ENCODE measurements at places on chromosomes 11 and 22. TPM values are rescaled to one million over a fixed set of nuclear protein-coding genes. Genes with fewer than 3 reads are reported as not detected.

DNA sequence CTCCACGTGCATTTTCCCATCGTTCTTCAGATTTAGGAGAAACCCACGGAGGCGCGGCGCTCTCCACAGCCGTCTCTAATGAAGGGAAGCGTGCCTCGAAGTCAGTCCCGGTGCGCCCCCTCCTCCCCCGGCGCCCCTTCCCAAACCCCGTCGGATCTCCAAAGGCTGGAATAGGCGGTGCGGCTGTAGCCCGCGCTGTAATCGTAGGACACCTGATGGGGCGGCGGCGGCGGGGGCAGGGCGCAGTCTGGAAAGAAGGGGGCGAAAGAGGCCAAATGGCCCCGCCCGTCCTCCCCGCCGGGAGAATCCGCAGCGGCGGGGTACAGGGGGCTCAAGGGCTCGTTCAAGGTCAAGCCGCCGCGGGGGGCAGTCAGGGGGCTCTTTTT, 1.3 kb downstream of the FAM181B start:
- DNase-seq = no peak
- H3K27ac ChIP-seq = no peak overlapping the region
- no peaks in the 10 kb centered on the region for H3K36me3 ChIP-seq
- no peak overlapping the region for H3K4me3 ChIP-seq
- H3K27me3 ChIP-seq = peaks cover 54% of the 10 kb centered on the region

DNA sequence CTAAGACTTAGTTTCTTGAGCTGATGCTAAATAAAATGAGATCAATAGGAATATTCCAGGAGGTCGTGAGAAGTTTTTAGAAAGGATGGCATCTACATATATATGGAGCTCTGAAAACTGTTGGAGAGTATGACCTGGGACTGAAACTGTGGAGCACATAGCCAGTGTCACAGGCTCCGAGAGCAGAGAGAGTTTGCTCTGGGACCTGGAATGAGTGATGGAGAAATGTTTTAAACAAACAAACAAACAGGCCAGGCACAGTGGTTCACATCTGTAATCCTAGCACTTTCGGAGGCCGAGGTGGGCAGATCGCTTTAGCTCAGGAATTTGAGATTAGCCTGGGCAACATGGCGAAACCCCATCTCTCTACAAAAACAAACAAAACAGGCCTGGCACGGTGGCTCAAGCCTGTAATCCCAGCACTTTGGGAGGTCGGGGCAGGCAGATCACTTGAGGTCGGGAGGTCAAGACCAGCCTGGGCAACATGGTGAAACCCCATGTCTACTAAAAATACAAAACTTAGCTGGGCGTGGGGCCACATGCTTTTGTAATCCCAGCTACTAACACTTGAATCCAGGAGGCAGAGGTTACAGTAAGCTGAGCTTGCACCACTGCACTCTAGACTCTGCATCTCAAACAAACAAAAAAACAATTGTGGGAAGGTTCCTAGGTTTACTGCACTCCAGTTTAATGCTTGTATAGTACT, 67.1 kb downstream of the SLC35F2 start:
- no peaks in the 10 kb centered on the region for H3K36me3 ChIP-seq
- H3K27me3 ChIP-seq = no peaks in the 10 kb centered on the region
- no peak for DNase-seq
- H3K27ac ChIP-seq = no peak overlapping the region
- no peaks in the 10 kb centered on the region for H3K4me1 ChIP-seq

DNA sequence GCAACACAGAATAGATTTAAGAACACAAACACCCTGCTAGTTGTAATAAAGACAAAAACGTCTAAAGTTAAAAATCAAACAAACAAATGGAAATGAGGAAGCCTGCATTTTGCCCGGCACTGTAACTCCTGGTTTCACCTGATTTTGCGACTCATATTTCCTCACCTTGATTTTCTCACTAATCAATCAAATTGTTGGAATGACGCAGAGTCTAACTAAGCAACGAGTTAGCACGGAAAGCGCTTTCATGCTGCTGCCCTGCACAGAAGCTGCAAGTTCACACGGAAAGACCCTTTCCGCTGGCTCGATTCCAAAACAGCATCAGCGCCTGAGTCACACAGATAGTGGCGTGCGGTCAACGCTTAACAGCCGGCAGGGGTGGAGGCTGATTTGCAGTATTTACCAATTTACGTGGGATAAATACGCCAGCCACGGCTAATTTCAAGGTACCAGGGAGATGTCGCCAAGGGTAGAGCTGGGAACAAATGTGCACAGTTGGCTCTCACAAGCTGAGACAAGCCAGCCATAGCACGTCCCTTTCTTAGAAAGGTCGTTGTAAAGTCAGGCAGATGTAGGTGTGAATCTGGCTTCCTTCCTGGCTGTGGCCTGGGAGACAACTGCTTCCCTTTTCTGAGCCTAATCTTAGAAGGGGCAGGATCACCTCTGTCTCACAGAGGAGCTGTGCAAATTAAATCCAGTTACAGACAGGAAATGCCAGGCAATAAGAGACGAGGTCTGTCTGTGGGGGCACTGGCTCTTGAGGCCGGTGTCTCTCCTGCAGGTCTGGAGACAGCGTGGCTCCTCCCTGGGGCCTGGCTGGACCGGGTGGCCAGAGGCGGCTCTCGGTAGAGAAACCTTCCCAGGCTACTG, 76.9 kb upstream of the TTLL12 start:
- H3K4me3 ChIP-seq = no peak overlapping the region
- no peaks in the 10 kb centered on the region for H3K36me3 ChIP-seq
- DNase-seq = no peak
- H3K27ac ChIP-seq = no peak overlapping the region

GRCh38 chr22:47878460-47878859, 1116.0 kb downstream of the TBC1D22A start:
- H3K27me3 ChIP-seq = no peaks in the 10 kb centered on the region
- H3K4me1 ChIP-seq = no peaks in the 10 kb centered on the region

DNA sequence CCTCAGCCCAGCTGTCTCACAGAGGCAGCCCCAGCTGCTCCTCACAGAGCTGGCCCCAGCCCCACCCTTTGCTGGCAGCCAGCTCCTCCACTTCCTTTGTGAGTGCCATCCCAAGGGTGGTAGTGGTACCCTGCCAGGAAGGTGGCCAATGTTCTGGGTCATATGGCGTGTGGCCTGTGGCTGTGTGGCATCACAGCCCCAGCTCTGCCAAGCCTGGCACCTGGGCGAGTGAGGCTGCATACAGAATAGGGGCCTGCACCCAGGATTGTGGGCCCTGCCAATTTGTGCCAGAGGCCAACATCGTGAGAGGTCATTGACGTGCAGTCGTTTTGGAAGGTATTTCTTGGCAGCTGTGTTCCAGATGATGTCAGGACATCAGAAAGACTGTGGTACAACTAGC, 10.7 kb downstream of the TUB start:
- H3K27ac ChIP-seq = no peak overlapping the region
- no peaks in the 10 kb centered on the region for H3K27me3 ChIP-seq
- DNase-seq = no peak

NUP98 gene
- total RNA-seq = 114 TPM

APOBEC3C gene
- total RNA-seq = 16.6 TPM

GRCh38 chr22:19287889-19288288, 3.6 kb downstream of the CLTCL1 start:
- no peak overlapping the region for H3K4me3 ChIP-seq
- H3K4me1 ChIP-seq = peaks cover 72% of the 10 kb centered on the region
- peak overlapping the region; percentile 57 for H3K27ac ChIP-seq
- H3K27me3 ChIP-seq = no peaks in the 10 kb centered on the region
- DNase-seq = peak; percentile 85

MUC15 gene
- total RNA-seq = not detected

DEFB131B gene
- total RNA-seq = not detected

DNA sequence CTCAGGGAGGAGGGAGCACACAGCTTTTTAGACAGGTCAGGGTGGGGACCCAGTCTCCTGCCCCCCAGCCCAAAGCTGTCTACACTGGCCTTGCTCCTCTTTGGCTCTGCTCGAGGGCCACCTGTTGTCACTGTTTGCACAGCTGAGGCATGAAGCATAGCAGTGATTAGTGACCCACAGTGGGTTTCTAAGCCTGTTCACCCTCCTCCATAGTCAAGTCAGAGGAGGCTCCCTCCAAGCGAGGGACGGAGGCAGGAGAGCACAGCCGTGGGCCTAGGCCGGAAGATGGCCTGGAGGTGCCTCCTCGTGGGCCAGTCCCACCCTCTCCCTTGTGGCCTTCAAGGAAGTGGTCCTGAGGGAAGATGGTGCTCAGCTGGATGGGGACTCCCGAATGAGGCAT, 241.1 kb downstream of the GRIK4 start:
- H3K4me1 ChIP-seq = no peaks in the 10 kb centered on the region
- H3K27me3 ChIP-seq = no peaks in the 10 kb centered on the region
- no peak overlapping the region for H3K4me3 ChIP-seq
- H3K36me3 ChIP-seq = no peaks in the 10 kb centered on the region
- DNase-seq = no peak
- no peak overlapping the region for H3K27ac ChIP-seq

DNA sequence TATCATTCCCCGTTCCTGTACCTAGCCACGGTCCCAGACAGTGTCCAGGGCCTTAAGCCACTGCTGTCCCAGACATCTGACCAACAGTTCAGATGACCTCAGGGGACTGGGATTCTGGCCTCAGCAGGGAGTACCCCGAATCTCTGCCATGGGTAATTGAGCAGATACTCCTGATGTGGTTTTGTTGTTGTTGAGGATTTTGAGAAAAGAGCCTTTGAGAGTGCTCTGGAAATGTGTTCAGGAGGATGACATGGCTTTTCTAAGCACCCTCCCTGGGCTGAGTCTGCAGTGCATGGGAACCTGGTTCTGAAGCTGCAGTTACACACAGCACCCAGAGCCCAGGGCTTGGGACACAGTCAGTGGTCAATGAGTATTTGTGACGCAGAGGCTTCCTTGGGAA, 30.4 kb downstream of the ADAMTS15 start:
- H3K27me3 ChIP-seq = no peaks in the 10 kb centered on the region
- H3K36me3 ChIP-seq = no peaks in the 10 kb centered on the region
- peak; percentile 76 for DNase-seq
- H3K27ac ChIP-seq = peak overlapping the region; percentile 83
- no peak overlapping the region for H3K4me3 ChIP-seq

DNA sequence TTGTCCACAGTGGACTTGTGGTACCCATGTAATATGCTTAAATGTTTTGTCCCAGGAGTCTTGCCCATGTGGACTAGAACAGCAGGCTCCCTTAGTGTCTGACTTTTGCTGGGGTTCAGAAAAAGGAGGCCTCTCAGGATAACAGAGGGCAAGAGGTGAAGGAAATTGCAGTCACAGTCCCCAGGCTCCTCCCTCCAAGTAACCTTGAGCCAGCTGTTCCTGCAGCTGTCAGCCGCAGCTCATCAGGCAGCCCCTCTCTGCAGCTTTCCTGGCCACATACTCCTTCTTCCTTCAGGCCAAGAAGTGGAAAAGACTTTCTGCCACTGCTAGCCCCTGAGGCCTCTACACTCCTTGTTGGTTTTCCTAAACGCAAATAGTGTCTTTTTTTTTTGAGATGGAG, 6.3 kb upstream of the MYO18B start:
- no peaks in the 10 kb centered on the region for H3K36me3 ChIP-seq
- H3K27ac ChIP-seq = no peak overlapping the region
- no peaks in the 10 kb centered on the region for H3K4me1 ChIP-seq
- H3K4me3 ChIP-seq = no peak overlapping the region

DNA sequence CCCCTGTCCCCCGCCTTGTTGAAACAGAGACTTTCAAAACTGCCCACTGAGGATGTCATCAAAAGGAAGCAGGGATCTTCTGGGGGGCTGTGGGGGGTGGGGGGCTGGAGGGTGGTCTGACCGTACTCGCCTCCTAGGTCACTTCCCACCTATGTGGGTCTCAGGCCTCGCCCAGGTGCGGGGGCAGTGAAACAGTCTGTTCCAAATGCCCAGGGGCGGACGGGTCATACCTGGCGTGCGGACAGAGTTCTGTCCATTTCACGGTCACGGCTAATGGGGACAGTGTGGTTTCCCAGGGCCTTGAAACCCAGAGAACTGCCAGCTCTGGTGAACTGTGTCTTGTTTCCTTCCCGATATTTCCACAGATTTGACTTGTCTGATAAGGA, 27.2 kb downstream of the ANO1 start:
- no peak overlapping the region for H3K27ac ChIP-seq
- no peak overlapping the region for H3K4me3 ChIP-seq
- no peaks in the 10 kb centered on the region for H3K27me3 ChIP-seq
- DNase-seq = no peak
- peaks cover 10% of the 10 kb centered on the region for H3K4me1 ChIP-seq

DNA sequence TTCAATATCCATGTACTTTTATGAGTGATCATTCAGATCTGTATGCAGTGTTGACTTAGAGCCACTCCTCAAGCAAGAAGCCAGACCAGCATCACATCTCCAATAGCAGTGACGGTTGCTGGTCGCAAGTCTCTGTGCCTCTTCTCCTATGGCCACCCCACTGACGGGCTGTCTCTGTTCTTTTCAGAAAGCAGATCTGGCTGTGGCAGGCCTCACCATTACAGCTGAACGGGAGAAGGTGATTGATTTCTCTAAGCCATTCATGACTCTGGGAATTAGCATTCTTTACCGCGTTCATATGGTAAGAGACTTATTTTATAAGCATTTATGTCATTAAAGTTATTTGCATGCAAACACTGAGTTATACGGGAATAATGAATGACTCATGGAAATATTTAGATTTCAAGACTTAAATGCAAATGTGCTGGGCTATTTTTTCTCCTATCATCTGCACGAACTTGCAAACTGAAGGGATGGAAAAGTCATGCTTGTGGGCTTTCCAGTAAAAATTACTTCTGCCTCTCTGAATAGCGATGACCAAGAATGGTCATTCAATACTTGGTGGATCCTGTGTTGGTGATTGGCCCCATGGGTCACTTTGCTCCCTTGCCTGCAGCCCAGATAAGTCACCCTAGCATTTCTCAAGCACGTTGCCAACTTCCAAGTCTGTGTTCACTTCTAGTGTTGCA, 83.6 kb upstream of the TBCEL start:
- no peak overlapping the region for H3K4me3 ChIP-seq
- peaks cover 9% of the 10 kb centered on the region for H3K27me3 ChIP-seq
- H3K4me1 ChIP-seq = no peaks in the 10 kb centered on the region
- no peaks in the 10 kb centered on the region for H3K36me3 ChIP-seq

DNA sequence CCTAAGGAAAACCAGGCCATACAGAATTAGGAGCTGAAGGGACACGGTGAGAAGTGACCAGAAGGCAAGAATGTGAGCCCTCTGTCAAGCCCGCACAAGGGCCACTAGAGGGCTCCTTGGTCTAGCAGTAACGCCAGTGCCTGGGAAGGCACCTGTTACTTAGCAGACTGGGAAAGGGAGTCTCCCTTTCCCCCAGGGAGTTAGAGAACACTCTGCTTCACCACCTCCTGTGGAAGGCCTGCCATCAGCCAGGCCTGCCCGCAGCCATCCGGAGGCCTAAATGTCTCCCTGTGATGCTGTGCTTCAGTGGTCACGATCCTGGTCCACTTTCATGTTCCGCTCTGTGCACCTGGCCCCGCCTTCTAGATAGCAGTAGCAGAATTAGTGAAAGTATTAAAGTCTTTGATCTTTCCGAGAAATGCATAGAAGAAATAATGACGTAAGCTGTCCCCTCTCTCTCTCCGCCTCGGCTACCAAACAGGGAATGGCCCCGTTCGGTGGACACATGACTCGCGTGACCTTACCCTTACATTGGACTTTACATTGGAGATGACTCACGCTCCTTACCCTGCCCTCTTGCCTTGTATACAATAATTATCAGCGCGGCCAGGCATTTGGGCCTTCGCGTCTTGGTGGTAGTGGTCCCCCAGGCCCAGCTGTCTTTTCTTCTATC, 10.7 kb upstream of the GSTP1 start:
- H3K27ac ChIP-seq = no peak overlapping the region
- H3K4me3 ChIP-seq = no peak overlapping the region
- H3K27me3 ChIP-seq = peaks cover 6% of the 10 kb centered on the region
- H3K36me3 ChIP-seq = no peaks in the 10 kb centered on the region
- DNase-seq = peak; percentile 65
